Stimulated activated CD8-positive, alpha-beta memory T cell treated with anti-CD3 and anti-CD28 coated beads, Interleukin-7, amount 100 ng/mL, for 1 hour (primary cell): ENCODE measurements at places on chromosomes 4 and X.

DNA sequence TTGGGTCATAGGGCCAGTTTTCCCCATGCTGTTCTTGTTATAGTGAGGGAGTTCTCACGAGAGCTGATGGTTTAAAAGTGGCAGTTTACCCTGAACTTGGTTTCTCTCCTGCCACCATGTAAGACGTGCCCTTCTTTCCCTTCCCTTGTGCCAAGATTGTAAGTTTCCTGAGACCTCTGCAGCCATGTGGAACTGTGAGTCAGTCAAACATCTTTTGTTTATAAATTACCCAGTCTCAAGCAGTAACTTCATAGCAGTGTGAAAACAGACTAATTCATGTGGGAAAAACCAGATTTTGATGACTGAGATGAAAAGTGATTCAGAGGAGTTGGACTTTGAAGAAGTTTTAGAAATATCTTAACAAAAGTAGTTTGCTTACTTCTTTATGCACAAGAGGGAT is 101.4 kb downstream of the ARHGAP10 start:
- no peak for DNase-seq

DNA sequence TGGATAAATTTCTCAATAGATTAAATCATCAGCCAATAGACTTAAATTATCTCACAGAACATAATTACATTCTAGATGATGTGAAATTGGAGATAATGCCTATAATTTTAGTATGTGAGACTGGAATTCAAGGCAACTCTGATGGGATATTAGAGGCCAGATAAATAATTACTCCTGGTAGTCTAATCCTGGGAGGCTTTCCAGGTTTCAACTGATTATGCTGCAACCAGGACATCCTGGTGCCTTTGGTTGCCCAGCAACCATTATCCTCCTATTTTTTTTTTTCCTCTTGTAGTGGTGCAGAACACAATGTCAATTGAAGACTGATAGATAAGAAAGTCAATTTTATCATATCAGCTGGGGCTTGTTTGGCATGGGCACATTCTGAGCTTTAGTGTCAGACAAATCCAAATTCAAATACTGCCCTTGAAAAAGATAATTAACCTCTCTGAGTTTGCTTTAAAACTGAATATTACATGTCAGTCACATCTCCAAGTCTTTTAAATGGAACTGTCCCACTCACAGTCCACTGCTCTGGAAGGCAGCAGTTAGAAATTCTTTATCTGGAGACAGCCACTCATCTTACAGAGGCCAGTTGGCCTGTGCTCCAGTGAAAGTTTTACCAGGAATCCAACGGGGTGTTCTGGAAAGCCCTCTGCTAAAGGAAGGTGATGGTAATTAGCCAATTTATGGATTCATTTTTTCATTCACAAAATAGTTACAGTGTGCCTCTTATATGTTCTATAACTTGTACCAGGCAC is 95.3 kb upstream of the GUCY1A1 start:
- no peak for DNase-seq

GRCh38 chr4:26083987-26084386 is 170.0 kb downstream of the SMIM20 start:
- no peak for DNase-seq

GRCh38 chr4:56699537-56700105 is 18.5 kb upstream of the HOPX start:
- no peak for DNase-seq

GRCh38 chr4:114907568-114907967 is 205.9 kb downstream of the NDST4 start:
- DNase-seq = no peak

DNA sequence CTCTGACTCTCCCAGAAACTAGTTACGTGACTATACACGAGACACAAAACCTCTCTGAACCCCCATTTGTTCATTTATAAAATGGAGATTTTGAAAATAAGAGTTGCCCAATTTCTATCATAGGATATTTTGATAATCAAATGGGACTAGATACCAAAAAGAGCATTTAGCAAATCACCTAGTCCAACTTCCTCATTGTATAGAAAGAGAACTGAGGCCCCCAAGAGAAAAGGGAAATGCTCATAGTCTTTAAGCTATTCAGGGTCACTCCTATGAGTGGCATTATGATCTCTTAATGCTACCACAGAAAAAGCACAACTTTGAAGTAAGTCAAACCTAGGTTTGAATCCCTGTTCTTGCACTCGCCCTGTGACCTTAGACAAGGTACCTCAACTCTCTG is 62.7 kb downstream of the BMP15 start:
- no peak for DNase-seq

DNA sequence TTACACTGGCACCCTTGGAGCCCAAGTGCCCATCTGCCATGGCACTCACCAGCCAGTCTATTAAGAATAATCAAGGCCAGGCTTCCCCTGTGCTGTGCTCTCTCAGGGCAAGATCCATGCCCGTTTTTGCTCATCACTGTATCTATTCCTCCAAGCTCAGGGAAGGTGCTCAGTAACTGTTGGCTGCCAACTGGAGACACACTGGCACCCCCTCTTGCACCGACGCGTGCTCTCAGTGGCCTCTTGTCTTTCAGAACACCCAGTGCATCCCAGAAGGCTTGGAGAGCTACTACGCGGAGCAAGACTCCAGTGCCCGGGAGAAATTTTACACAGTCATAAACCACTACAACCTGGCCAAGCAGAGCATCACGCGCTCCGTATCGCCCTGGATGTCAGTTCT is 30.1 kb downstream of the NSG1 start:
- DNase-seq = no peak

GRCh38 chr4:80454040-80454439 is 118.5 kb downstream of the CFAP299 start:
- no peak for DNase-seq

DNA sequence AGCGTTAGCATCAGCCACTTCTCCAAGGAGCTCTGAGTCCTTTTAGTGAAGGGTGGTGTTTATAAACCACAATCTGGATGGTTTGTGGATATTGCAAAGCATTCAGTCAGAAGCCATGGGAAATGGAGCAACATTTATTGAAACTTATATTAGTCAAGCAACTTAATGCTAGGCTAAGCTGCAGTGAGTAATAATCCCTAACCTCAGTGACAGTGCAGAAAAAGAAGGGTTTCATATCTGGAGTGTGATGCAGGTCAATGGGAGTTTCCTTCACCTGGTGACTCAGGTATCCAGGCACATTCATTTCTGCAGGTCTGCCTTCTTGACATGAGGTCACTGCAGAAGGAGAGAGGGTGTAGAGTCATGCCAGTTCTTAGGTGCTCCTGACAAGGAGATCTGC is 10.4 kb upstream of the DRD5 start:
- DNase-seq = no peak

GRCh38 chrX:110168585-110168984 is 149.3 kb downstream of the AMMECR1 start:
- DNase-seq = no peak

- no peak for DNase-seq
Observed at GRCh38 chrX:72280321-72280845, 3.3 kb upstream of the RPS4X start.

DNA sequence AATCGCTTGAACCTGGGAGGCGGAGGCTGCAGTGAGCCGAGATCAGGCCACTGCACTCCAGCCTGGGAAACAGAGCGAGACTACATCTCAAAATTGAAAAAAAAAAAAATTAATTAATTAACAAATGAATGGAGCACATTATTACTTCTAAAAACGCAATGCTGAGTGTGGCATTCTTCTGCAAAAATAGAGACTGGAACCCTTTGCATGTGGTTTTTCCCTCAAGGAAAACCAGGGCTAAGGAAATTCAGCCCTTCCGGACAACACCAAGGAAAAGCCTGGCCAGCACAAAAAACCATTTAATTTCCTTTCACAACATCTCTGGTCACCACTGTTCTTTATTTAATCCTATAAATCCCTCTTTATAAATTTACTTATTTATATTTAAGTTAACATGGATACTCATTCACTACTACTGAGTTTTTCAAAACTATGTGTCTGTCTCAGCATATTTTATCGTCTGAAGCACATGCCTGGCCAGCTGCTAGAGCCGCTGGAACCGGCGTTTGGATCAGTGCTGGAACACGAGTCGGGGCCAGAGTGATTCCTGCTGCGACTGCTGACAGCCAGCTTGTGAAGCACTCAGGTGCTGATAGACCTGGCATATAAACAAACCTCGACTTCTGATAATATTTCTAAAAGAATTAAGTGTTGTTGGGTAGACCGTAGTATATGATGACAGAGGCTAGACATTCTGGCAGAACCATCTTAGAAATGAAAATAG is 84.5 kb upstream of the WWC2 start:
- no peak for DNase-seq

DNA sequence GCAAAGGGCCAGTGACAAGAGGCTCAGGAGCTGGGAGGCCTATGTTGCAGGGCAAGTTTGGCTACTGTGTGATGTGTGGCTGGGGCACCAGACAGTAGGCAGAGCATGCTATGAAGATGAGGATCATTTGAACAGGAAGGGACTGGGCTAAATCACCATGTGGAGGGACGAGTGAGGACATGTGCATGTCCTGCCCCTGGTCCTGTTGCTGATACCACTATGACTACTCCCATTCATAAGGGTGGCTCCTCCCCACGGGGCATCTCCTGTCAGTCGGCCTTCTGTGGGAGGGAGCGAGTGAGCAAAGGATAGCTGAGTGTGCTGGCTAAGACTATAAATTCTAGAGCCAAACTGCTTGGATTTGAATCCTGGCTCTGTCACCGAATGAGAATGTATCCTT is 139.2 kb downstream of the TMEM164 start:
- DNase-seq = no peak

GRCh38 chrX:7225338-7225737 is 77.4 kb upstream of the PUDP start:
- no peak for DNase-seq

GRCh38 chrX:112368371-112368770 is 285.8 kb upstream of the TRPC5 start:
- no peak for DNase-seq

GRCh38 chr4:31071508-31072486 is 351.6 kb downstream of the PCDH7 start:
- no peak for DNase-seq

DNA sequence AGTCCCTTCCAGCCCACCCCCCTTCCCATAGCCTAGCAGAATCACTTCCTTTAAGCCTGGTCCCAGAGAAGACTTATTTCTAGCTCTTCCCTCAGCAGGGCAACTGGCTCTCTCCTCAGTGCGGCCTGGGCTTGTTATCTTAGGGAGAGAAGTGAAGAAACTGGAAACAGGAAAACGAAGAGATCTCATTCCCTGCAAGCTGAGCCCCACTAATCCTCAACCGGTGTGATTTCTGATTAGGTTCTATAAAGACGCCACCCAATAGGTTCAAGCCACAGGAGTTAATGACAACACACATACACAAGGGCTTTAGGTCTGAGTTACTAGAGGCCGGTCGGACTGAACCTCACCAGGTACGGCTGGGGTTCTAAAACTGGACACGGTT is 3.2 kb downstream of the GSX2 start:
- no peak for DNase-seq

GRCh38 chrX:134172588-134173259 is 64.3 kb upstream of the CCDC160 start:
- no peak for DNase-seq

- no peak for DNase-seq
Observed at GRCh38 chr4:48949518-48950219, 36.4 kb upstream of the CWH43 start.

- DNase-seq = peak; percentile 61
Observed at GRCh38 chr4:10096201-10096977, 20.2 kb downstream of the WDR1 start.

DNA sequence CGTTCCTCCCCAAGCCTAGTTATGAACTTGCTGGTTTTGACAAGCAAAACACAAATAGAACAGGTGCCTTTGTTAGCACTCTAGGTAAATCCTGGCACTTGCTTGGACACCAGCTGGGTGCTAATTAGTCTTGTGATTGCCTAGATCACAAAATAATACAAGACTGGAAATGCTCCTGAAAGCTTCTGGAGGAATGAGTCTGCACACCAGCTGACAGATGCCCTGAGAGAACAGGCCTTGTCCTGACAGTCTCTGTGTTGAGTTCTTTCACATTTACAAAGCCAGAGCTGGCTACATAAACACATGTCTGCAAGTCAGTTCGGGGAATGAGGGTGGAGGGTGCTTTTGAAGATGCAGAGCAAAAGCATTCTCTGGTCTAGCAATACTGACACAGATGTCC is 93.8 kb downstream of the ELOVL6 start:
- no peak for DNase-seq

DNA sequence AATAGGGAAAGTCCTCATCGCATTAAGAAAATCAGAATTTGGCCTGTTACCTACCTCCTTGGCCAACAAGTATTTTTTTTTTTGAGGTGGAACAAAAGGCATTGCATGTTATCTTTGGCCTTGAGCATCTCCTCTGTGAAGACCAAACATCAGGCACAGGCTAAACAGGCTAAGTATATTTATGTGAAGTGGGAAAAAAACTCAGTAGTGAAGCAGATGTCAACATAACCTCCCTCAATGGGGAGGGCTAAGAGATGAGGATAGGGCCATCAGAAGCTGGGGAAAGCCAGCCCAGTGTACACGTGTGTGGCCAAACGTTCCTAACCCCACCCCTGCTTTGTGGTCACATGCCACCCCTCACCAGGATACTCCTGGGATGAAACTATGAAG is 102.5 kb downstream of the FNIP2 start:
- DNase-seq = no peak

- no peak for DNase-seq
Observed at GRCh38 chr4:30870513-30870912, 150.3 kb downstream of the PCDH7 start.

- no peak for DNase-seq
Observed at GRCh38 chr4:78213218-78213617, 156.1 kb downstream of the FRAS1 start.

GRCh38 chr4:64559571-64559970 is 150.3 kb upstream of the TECRL start:
- no peak for DNase-seq

DNA sequence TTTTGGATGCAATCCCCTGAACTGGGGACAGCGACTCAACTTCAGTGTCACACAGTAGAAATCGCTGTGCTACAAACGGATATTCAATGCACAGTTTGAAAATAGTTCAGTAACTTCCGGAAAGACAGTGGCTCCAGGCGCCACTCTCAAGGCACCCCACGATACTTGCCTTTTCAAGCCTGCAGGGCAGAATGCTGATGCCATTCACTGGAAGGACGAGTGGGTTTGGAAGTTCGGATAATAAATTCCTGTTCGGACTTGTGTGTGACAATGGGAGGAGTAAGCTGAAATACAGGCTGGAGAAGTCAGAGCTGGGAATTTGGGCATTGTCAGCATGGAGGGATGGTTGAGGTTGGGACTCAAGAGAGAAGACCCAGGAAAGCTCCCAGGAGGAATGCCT is 64.3 kb upstream of the HELT start:
- no peak for DNase-seq

GRCh38 chr4:65383589-65384305 is 286.5 kb downstream of the EPHA5 start:
- no peak for DNase-seq

DNA sequence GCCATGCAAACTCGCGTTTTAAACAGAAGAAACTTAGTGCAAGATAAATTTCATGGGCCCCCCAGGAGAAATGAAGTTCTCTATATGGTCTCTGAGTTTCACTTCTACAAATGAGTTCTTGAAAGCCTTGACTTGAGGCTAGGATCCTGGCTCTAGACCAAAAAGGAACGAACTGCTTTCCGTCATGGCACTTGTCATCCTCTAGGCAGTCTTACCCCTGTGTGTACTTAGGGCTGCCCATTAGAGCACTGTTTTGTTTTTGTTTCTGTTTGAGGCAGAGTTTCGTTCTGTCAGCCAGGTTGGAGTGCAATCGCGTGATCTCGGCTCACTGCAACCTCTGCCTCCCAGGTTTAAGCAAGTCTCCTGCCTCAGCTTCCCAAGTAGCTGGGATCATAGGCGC is 29.0 kb downstream of the RNF4 start:
- no peak for DNase-seq
